Left kidney (tissue), 8 donors: ENCODE measurements at places on chromosomes 3 and 15. TPM values are rescaled to one million over a fixed set of nuclear protein-coding genes. Genes with fewer than 3 reads are reported as not detected.

ZIC1 gene
- 0.08 TPM for polyA plus RNA-seq

WDR93 gene
- polyA plus RNA-seq, result 3.7 TPM

MORC1 gene
- polyA plus RNA-seq, result 0.57 TPM

KIF15 gene
- 39.8 TPM for polyA plus RNA-seq

MST1R gene
- 2.8 TPM for polyA plus RNA-seq

C3orf18 gene
- polyA plus RNA-seq, result 19.4 TPM

KBTBD8 gene
- 1.4 TPM for polyA plus RNA-seq

GOLGA6D gene
- polyA plus RNA-seq, result 0.57 TPM

EOGT gene
- 17.8 TPM for polyA plus RNA-seq

CXCR6 gene
- polyA plus RNA-seq, result 0.63 TPM

EXD1 gene
- polyA plus RNA-seq, result 0.07 TPM

BAHD1 gene
- 22.8 TPM for polyA plus RNA-seq

MED12L gene
- 2.7 TPM for polyA plus RNA-seq

DYNLT2B gene
- 42.9 TPM for polyA plus RNA-seq

SLC24A5 gene
- polyA plus RNA-seq, result 2.0 TPM

EIF1B gene
- polyA plus RNA-seq, result 124 TPM

SLC15A2 gene
- polyA plus RNA-seq, result 16.0 TPM

SAMMSON gene
- polyA plus RNA-seq, result not detected

GP5 gene
- polyA plus RNA-seq, result 0.40 TPM

FAM107A gene
- polyA plus RNA-seq, result 4.2 TPM

C3orf85 gene
- polyA plus RNA-seq, result 17.9 TPM

COLQ gene
- polyA plus RNA-seq, result 10.1 TPM

C3orf22 gene
- polyA plus RNA-seq, result 0.10 TPM

SLC28A1 gene
- polyA plus RNA-seq, result 7.5 TPM

TLR9 gene
- 0.18 TPM for polyA plus RNA-seq

PLA2G4D gene
- polyA plus RNA-seq, result 0.07 TPM

DPPA2 gene
- polyA plus RNA-seq, result 1.0 TPM

TRIM42 gene
- polyA plus RNA-seq, result not detected
